Skin of body (tissue), 3 donors: ENCODE measurements at places on chromosomes 3 and 15. TPM values are rescaled to one million over a fixed set of nuclear protein-coding genes. Genes with fewer than 3 reads are reported as not detected.

GRCh38 chr15:58703610-58704009, 45.9 kb downstream of the ADAM10 start:
- no peak for DNase-seq

- no peak for DNase-seq
Observed at GRCh38 chr15:70530017-70530499, 233.3 kb downstream of the UACA start.

DNA sequence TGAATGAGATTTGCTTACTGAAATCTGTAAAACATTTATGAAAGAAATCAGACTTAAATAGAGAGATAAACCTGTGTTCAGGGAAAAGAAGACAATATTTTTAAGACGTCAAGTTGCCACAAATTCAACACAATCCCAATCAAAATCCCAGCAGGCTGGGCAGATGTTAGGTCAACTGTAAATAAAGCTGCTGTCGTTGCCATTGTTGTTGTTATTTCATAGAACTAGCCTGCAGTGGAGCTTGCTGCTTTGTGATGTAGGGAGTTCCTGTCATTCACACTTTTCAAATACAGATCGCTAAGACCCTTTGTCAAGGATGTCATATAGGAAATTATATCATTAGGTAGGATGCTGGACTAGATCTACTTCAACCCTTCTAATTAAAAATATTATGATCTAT, 123.1 kb downstream of the NEO1 start:
- DNase-seq = no peak

DNA sequence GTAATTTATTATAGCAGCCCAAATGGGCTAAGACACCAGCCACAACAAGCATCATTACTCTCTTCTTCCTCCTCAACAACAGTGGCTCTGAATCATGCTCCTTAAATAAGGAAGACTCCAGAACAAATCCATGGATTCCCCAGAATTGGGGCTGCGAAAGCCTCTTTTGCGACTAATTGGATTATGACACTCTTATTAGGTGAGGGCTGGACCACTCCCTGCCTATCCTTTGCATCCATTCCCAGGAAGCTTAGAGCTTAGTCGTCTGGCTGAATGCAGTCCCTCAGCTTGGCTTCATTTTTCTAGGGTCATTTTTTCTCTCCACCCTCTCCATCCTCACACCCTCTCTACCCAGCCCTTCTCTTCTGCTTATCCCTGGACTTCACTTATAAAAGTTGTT, 227.7 kb downstream of the ZNF621 start:
- DNase-seq = no peak

GRCh38 chr3:155984791-155985417, 114.5 kb downstream of the GMPS start:
- no peak for DNase-seq

GRCh38 chr15:71295603-71296314, 180.5 kb downstream of the THSD4 start:
- DNase-seq = no peak

The U2SURP gene
- total RNA-seq = 93.0 TPM

The SPINK8 gene
- total RNA-seq = not detected

The SH3GL3 gene
- total RNA-seq = 9.5 TPM

The GOLGA8S gene
- 0.10 TPM for total RNA-seq
